ENCODE measurements at places on chromosomes 2 and 18.

DNA sequence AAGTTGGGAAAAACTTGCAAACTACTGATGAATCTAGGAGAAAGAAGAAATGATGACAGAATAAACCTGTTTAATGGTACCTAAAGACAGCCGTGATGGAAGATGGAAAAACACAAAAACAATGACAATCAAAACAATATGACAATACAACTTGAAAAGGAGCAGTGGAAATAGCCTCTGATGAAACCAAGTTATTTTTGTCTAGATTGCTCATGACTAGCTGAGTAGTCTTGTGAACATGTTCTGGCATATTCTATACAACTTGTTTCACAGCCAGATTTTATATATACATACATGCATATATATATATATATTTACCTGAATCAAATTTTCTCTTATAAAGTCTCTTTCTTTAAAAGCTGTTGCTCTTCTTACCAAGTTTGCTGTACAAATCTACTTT, 439.1 kb downstream of the TGIF1 start:
- no peak for DNase-seq

GRCh38 chr18:45802814-45803492, 22.5 kb upstream of the SIGLEC15 start:
- DNase-seq = no peak

DNA sequence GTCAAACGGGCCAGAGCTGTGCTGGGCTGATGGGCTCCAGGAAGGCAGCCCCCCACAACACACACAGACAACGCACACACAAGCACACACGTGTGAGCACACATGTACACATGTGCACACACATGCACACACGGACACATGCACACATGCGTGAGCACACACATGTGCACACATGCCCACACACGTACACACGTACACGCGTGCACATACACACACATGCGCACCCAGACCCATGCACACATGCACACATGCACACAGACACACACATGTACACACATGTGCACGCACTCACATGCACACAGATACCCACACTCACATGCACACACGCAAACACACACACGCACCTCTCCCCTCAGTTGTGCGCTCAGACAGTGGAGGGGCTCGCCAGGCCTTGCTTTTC, 31.2 kb upstream of the HPCAL1 start:
- no peak for DNase-seq

GRCh38 chr18:32284284-32284683, 94.4 kb downstream of the MEP1B start:
- no peak for DNase-seq

- no peak for DNase-seq
Measured at GRCh38 chr18:63207835-63208234, 111.7 kb downstream of the BCL2 start.

DNA sequence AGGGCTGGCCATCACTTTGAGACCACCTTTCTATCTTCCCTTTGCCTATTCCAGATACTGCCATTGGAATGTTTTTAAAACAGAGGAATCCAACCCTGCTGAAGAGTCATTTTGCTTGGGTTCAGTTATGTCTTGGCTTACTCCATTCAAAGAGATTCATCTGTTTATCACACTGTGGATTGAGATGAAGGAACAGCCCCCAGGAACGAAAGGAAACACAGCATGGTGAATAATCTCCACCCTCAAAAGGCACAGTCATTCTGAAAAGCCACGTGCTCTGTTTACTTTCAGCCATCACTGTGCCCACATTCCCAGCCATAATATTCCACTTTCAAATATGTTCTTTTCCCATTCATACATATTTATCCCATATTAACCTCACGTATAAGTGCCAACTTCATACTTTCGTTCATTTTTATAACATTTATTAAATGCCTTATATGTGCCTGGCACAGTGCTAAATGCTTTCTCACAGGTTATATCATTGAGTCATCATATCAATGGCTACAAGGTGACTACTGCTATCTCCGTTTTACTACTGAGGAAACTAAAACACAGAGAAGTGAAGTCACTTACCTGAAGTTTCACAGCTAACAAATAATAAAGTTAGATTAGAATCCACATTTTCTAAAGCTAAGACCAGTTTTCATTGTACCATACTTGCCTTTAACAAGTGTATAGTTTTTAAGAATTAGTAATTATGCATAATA, 143.6 kb downstream of the OSR1 start:
- DNase-seq = no peak

DNA sequence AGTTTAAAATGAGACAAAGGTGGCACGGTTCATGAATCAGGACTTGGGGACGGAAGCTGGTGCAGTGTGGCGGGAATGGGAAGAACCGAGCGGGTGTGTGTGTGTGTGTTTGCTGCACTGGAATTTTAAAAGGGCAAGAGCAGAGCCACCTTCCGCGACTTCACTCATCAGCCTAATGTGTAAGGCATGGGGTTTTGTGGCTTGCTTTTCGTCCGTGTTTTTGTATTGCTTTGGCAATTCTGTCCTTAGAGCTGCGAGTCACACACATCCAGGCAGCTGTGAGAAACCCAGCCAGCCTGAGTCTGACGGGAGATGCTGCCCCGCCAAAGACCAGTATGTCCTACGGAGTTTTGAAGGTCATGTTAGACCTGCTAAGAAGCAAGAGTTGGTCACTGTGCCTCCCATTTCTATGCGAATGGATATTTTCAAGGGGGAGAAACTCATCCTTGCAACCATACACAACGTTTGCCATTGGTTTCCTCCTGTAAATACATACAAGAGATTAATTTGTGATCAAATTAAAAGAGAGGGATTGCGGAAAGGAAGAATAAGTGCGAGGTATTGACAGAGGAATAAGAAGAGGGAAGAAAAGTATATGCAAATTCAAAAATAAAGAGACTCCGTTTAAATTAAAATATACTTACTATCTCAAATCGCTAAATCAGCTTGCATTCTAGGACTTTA, 665 bp upstream of the CACNB4 start:
- DNase-seq = peak; percentile 10

GRCh38 chr2:205723179-205723578, 40.9 kb downstream of the NRP2 start:
- no peak for DNase-seq

DNA sequence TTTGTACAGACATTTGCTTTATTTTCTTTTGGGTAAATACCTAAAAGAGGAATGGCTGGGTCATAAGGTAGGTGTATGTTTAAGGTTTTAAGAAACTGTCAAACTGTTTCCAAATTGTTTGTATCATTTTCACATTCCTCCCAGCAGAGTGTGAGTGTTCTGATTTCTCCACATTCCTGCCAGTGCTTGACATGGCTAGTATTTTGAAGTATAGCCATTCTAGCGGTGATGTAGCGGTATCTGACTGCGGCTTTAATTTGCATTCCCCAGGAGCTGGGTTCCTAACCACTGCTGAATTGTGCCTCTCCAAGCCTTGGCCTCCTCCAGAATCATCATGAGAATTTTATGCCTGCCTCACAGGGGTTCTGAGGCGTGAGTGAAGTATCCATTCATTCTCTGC, 61.8 kb upstream of the ARL4C start:
- DNase-seq = no peak

DNA sequence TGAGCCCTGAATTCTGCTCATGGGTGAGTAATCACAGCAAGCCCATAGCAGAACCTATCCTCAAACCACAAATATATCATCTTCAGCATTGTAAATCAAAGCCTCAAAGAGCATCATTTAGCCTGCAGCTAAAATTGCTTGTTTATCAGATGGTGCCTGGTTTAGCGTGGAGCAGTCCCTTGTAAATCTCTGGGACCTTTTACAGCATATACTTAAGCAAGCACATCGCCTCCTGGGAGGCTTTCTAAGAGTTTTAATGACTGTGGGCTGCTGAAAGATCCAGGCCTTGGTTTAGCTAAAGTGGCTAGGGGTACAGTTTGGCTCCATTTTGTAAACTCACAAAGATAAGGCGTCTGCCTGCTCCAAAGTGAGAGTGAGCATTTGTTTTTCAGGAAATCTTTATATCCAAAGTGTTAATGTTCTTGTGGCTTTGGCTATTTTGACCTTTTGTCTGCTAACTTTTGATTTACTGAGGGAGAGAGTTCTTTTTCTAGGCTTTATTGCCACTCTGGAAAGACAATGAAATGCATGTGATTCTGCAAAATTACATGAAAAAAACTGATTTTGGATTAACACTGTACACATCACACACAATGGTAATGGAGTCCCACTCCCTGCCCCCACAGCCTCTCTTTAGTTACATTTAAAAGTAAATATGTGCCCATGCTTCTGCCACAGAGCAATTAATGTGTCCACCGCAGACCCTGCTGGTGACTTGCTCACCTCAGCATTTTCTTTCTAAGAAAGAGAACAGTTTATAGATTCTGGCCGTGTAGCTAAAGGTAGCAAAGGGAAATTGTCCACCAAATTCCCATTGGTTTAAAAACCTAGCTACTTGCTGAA, 194.8 kb downstream of the LNPK start:
- no peak for DNase-seq

GRCh38 chr2:144426355-144426754, 93.6 kb downstream of the ZEB2 start:
- no peak for DNase-seq

- DNase-seq = no peak
Measured at GRCh38 chr2:235725016-235725489, 231.2 kb downstream of the AGAP1 start.

GRCh38 chr2:117738991-117739839, 75.3 kb upstream of the DDX18 start:
- DNase-seq = no peak

DNA sequence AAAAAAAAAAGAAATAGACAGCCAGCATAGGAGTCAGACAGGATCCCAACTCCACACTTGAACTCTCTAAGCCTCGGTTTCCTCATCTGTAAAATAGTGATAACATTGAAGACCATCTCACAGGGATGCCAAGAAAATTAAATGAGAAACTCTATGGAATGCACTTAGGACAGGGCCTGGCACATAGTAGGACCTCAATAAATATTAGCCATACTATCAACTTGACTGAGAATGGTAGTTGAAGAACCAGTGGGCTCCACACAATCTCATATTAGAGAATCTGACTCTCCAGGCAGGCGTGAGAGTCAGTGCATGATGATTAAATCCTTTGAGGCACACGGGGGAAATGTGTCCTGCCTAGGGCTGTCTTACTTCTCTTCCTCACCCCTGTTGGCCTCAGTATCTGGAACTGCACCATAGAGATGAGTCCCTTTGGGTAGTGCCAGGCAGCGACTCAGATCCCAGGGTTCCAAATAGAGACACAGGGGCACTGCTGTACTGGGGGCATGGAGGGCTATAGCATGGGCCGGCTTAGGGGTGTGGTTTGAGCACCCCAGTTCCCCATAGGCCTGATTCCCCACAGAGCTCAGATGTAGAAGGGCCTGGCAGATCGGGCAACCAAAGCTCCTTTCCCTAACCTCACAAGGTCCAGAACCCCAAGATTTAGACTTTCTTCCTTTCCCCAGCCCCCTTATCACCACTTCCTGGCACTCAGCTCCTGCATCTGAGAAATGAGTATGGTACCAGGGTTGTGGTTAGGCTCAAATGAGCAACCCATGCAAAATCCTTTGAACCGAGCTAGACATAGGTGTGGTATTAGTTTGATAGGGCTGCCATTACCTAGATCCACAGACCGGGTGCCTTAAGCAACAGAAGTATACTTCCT, 51.3 kb upstream of the CAB39 start:
- no peak for DNase-seq

GRCh38 chr2:27033253-27033852, 588 bp downstream of the TMEM214 start:
- DNase-seq = no peak

GRCh38 chr2:118548880-118549488, 298.5 kb downstream of the EN1 start:
- DNase-seq = no peak

GRCh38 chr2:112156152-112156986, 18.2 kb downstream of the FBLN7 start:
- no peak for DNase-seq

GRCh38 chr18:51135364-51135763, 62.1 kb downstream of the MEX3C start:
- DNase-seq = no peak

DNA sequence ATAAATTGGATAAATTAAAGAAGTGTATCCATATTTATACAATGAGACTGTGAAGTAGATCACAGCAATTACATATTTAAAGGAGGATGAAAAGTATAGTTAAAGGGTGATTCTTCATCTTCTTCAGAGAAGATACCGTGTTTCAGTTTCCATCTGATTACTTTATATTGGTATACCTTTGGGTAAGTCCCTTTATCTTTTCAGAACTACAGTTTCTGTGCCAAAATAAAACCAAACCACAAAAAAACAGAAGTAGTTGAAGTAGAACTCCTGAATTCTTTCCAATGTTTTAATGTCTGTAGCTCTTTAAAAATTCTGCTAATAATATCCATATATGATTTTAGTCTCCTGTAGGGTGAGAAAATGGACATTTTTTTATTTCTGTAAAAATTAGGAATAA, 231.2 kb upstream of the LINC00305 start:
- DNase-seq = no peak

- DNase-seq = no peak
Measured at GRCh38 chr2:71856773-71857525, 290.7 kb downstream of the CYP26B1 start.

DNA sequence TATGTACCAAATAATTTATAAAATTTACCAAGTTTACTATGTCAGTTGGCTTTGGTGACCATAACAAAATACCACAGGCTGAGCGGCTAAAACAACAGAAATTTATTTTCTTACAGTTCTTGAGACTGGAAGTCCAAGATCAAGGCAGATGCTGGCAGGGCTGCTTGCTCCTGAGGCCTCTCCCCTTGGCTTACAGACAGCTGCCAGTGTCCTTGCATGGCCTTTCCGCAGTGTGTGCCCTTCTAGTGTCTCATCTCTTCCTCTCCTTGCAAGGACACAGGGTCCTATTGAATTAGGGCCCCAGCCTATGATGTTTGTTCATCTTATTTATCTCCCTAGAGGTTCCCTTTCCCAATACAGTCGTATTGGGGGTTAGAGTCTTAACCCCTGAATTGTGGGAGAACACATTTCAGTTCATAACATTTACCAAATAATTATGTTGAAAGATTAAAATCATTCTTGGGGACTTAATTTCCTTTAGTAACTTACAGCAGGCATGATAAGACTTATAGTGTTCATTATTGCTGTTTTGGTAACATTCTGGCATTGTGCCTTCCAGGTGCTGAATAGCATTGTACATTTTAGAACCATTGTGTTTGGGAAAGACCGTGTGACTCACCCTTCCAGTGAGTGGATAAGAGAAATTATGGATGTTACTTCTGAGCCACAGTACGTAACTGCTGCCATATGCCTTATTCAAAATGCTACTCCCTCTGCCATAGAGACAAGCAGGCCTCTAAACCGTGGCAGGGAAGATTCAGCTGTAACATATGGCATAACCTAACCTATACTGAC, 317.5 kb downstream of the TMX3 start:
- DNase-seq = no peak

- DNase-seq = no peak
Measured at GRCh38 chr2:130882111-130882690, 45.5 kb downstream of the ARHGEF4 start.

DNA sequence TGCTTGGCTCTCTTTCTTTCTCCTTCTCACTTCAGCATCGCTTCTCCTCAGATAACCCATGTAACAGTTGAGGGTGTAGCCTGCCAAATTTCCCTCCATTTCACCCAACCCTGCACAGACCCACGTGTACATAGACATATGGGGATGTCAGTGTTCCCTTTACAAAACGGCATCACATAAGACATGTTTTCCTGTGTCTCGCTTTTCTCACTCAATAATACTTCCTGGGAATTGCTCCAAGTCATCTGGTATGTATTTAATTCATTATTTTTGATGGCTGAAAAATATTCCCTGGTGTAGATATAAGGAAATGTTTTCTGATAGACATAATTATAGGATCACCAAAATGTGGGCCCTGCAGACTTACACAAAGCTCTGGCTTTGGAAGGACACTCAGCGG, 176.8 kb downstream of the LOXHD1 start:
- no peak for DNase-seq

Data from memory B cell (primary cell).